ENCODE measurements at places on chromosomes 2 and 18.

GRCh38 chr2:45622336-45623075 lies 11.4 kb upstream of the SRBD1 start:
- DNase-seq: no peak

DNA sequence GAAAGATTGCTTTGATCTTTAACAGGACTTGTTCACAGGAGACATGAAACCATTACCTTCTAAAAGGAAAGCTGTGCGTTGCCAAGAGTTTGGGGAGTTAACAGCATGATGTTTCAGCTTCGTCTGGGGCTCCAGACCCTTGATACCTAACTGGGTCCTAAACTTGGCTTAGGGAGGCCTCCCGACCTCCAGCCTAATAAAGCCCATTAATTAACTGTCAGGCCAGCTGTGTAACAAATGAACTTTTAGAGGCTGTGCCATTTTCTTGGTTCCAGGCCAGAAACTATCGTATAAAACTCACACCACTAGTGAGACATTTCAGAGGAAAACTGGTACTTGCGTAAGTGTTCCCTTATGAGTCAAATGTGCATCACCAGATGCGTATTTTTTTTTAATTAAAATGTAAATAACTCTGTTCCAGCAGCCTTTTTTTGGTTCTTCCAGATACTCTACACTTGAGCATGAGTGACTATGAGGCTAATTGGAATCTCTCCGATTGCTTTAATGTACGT lies 236.5 kb downstream of the BCL2 start:
- no peak for DNase-seq

GRCh38 chr2:227378371-227378782 lies 729 bp downstream of the TM4SF20 start:
- DNase-seq: no peak

- DNase-seq: no peak
These were observed 94.8 kb downstream of the GFPT1 start for GRCh38 chr2:69292256-69292655.

GRCh38 chr18:857986-858385 lies 45.9 kb upstream of the YES1 start:
- DNase-seq: no peak

DNA sequence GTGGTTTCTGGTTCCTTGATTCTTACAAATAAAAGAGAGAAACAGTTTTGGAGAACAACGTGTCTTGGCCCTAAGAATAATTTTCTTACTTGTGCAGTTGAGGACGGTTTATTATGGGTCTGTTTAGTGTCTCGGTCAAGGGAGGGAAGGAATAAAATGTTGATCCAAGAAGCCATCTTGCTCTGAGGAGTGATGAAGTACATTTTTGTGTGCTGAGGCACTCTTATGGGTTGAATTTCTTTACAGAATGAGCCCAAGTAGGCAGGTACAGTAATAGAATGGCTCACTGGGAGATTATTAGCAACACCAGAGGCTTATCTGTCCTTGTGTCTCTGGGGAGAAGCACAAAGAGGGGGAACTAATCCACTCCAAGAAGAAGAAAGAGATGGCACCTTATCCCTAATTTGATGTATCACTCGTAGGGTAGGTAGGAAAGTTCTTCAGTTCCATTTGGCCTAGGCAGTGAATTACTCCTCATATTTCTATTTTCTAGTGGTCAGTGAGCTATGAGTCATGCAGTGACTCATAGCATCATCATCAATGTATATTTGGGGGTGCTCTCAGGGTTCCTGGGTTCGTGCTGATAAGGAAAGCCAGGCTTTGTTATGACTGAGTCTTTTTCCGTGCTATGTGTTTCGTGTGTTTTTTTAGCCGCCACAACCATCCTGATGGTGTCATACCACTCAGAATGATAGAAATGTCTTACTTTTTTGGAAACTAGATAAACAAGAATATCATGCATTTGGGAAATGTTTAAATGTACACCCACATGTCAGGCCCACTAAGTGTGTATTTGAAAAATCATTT lies 250.1 kb upstream of the CTAGE1 start:
- no peak for DNase-seq

DNA sequence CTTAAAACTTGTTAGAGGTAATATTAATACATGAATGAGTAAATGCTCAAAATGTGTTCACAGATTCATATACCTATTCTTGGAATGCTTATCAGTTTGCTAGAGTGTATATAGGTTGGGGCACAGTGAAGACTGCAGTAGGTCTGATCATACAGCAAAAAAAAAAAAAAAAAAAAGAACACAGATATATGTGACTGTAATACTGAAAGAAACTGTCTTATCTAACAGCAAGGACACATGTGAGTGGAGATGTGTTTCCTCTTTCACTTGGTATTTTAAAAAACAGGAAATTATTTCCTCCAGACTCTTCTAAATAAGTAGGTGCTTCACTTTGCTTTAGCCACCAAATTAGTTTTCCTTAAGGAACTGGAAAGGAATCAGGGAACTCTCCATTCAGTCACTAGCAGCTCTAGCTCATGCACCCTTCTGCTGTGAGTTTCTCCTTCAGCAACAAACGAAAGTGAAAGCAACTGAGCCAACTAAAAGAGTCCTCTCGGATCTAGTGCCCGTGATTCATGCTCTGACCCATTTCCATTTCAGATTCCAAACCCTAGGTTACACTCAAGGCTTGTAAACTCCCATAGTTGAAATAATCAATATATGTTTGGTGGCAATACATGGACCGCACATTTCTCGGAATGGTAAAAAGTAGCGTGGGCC lies 98.5 kb downstream of the DSEL start:
- no peak for DNase-seq

DNA sequence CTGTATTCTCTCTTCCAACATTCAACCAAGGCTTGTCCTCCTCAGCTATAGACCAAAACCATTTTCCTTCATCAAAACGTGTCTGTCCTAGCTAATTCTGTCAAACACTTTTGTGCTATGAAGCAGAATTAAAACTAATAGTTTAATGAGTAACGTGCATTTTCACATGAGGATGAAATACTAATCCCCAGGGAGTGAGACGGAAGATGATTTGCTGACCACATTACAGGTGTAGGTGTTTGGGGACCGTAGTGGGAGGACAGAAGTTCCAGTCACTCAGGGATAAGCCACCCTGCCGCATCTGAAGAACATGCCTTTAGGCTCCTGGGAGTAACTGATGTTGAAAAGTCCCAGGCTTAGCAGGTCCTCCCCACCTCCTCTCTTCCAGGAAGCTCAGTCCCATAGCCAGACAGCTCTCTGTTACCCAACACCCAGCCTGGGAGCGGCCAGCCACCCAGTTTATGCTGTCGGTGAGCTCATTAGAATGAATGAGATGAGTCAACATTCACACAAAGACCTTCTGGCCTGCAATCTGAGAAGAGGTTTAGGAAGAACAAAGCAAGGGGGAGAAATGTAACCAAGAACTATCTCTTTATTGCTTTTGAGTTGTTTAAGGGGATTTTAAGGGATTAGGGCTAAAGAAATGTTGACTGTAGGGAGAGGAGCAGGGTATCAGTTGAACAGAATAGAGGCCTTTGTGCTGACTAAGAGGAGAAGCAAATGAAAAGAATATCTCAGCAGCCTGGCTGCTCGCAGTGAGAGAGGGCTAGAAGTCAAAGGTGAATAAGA lies 122.5 kb downstream of the FOXI3 start:
- DNase-seq: no peak

DNA sequence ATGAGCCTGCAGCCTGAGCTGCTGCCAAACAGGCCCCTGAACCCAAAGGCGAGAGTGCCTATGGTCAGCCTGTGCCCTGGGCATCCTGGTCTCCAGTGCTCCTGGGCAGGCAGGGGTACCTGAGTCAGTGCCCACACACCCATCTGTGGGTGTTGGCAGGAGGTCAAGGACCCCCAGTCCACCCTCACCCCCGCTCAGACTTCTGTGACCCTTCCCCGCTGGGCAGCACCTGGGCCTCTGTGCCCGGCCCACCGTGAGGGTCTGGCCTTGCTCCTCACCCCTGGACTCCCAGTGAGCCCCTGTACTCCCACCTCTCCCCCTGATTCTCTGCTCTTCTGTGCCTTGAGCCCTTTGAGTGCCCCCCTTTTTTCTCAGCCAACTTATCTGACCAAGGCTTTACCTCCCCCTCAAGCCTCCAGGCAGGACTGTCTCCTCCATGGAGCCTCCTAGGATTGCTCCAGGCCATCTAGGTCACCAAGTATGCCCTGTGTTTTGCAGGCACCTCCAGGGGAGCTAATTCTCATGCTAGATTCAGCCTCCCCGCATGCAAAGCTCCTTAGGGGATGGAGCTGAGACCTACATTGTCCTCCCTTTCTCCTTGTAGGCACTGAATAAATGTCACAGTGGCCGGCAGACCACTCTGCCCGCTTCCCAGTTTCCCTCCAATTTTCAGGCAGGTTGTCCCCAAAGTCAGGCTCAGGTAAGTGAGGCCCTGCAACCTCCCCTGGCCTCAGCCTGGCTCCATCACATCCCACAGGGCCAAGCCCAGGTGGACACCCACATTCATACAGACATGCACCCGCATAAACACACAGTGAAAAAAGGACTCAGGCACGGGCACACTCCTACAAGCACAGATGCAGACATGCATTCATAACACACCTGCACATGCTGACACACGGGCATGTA lies 21.9 kb upstream of the PTMA start:
- no peak for DNase-seq

DNA sequence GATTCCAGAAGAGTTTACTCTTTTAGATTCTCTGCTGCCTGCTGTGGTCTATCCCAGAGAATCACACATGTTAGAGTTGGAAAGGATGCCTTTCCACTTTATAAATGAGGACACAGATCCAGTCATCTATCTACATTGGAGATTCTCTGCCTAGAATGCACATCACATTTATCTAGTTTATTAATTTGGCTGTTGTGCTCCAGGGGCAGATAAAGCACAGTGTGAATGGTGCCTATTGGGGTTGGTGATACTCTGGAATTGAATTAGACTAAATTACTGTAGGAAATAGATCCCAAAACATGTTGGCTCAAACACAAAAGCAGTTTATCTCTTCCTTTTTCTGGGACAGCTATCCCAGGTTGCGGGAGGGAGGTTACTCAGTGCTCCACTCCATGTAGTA lies 14.9 kb downstream of the SIX2 start:
- DNase-seq: no peak

DNA sequence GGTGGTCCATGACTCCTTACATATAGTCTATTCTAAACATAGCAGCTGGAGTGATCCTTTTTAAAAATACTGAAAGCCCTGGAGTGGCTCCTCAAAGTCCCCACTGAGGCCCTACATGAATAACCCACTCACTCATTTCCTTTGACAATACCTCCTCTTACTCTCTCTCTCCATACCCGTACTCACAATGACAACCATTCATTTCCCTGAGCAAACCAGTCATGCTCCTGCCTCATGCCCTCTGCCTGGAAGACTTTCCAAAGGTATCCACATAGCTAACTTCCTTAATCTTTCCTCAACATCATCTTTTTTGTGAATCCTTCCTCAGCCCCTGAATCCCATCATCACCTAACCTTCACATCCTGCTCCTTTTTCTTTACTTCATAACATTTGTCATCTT lies 102.6 kb downstream of the BAZ2B start:
- no peak for DNase-seq

DNA sequence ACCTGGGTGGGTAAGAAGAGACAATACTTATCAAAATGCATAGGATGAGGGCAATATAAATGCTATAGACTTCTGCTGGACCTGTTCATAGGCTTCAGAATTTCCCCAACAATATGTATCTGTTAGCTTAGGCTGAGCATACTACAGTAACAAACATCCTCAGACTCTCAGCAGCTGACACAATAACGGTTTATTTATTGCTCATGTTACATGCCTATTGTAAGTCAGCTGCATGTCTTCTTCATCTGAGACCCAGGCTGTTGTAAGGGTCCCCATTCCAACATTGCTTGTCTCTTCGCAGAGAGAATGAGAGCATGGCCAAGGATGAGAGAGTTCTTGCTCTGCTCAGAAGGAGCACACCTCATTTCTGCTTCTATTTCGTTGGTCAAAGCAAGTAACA lies 150.7 kb downstream of the TMEM200C start:
- DNase-seq: no peak

DNA sequence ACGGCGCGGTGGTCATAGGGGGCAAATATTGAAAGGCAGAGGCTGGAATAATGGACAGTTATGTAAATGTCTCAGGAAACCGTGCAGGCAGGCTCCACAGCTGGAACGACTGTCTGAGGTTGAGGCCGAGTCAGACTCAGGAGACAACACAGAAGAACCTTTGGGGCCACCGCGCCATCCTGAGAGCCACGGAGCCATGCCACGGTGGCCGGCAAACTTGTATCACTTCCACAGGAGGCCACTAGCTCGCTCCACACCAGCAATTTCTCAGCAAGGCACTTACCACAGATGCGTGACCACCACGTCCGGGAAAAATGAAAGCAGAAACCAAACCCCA lies 156.7 kb upstream of the SALL3 start:
- DNase-seq: no peak

DNA sequence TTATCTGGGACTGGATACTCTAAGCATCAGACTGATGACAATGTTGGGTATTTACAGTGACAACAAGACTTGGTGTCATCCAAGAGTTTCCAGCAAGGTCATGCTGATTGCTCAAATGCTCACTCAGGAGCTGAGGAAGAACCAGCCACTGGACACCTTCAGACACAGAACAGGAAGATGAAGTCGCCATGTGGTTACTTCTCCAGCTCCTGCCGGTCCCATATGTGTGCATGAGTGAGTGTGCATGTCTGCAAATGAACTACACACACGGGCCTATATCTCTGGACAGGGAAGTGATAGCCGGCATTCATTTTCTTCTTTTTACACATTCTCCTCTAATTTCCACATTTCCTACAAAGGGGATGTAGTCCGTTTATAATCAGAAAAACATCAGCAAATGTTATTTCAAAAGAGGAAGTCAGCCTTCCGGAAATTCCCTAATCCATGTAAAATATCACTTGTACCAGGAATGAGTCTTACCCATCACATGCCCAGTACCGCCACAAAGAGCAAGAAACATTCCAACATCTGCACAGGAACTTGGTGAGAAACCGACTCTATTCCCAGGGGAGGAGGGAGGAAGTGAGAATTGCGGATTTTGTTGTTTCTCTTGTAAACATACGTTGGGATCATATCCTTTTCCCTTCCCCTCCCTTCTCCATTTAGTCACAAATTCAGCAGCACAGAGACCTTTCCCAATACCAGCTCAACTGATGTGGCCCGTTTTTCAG lies 10.8 kb downstream of the RFX8 start:
- no peak for DNase-seq

DNA sequence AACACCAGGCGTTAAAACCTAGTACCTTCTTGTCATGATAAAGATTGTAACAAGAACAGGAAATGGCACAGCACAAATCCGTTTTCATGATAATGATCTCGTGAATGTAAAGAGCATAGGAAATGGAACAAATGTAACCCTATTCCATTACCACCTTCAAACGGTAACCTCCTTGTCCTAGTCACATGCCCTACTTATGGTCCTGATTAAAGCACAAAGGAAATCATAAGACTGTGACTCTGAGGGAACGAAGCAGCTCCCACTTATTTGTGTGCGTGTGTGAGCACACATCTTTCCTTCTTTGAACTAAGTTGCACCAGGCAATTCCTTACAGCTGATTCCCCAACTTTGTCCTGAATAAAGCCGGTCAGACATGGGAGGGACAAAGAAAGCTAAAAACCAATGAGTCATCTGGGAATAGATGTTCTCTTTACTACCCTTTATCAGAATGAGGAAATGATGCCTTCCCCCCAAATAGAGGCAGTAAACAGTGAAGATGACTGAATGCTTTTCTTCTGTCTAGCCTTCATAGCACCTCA lies 192.6 kb downstream of the IKZF2 start:
- DNase-seq: no peak

All from activated naive CD8-positive, alpha-beta T cell treated with anti-CD3 and anti-CD28 coated beads, Interleukin-2, amount 50 U/mL, for 16 hours (primary cell).